Activated naive CD4-positive, alpha-beta T cell treated with anti-CD3 and anti-CD28 coated beads, Interleukin-2, amount 50 U/mL, for 72 hours (primary cell): ENCODE measurements at places on chromosomes 3 and 15. TPM values are rescaled to one million over a fixed set of nuclear protein-coding genes. Genes with fewer than 3 reads are reported as not detected.

C3orf20 gene
- not detected for total RNA-seq

SLC22A14 gene
- not detected for total RNA-seq

NOX5 gene
- 0.23 TPM for total RNA-seq

DNA sequence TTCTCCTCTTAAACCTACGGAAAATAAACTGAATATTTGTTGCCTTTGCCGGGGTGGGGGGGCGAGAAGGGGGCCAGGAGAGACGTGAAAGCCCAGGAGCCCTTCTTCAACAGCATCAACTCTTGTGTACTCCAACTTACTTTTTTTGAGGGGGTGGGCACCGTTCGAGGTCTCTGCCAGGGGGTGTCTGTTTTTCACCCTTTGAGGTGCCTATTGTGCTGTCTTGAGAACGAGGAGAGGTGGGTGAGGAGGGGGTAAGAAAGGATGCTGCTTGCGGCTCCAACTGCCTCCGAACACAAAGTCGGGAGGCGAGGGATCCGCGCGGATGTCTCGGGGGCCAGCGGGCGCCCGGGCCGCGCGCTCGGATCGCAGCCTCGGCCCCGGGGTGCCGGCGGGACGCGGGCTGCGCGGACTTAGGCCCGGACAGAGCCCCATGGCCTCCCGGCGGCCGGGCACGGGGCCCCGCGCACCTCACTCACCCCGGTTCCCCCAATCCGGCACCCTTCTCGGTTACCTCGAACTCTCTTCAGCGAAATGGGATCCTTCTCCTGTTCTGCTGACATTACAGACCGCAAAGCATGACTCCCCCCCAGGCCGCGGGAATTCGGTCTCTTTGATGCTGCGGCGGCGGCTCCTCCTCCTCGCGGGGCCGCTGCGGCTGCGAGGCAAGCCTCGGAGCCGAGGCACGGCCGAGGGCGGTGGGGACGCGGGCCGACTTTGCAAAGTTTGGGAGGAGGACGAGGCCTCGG, 650 bp downstream of the PYGO1 start:
- peak; percentile 13 for DNase-seq

ATP13A4 gene
- total RNA-seq: 4.4 TPM

TSEN2 gene
- total RNA-seq: 14.2 TPM

DNA sequence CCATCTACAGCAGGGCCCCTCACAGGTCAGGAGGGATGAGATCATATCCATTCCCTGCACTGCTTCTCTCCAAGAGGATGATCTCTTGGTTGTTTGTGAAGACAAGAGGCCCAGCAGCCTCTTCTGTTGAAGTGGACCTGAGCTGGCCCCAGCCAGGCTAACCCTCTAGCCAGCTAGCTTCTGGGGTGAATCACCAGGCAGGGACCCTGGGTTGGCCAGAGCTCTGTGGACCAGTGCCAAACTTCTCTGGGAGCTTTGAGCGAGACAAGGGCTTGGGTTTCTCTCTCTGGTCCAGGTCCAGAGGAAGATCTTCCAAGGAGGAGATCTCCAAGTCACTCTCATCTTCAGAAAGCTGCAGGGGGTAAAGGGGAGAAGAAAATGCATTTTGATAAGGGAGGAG, 52.7 kb downstream of the CLDN18 start:
- no peak for DNase-seq

GRCh38 chr3:58833491-58833890, 166.9 kb upstream of the FAM3D start:
- DNase-seq: no peak

FBXW12 gene
- not detected for total RNA-seq

GRCh38 chr15:40029979-40030893, 8.7 kb downstream of the SRP14 start:
- DNase-seq: no peak

SCN11A gene
- total RNA-seq: 0.21 TPM

GRCh38 chr15:60582370-60583036, 103.6 kb upstream of the ICE2 start:
- DNase-seq: no peak

- no peak for DNase-seq
Observed at GRCh38 chr3:131216801-131217200, 164.8 kb upstream of the NUDT16 start.

ZNF860 gene
- total RNA-seq: not detected

OIP5 gene
- 10.5 TPM for total RNA-seq

LRRN1 gene
- total RNA-seq: 0.16 TPM

GPR149 gene
- not detected for total RNA-seq

GRCh38 chr3:141346418-141346817, 21.9 kb upstream of the ZBTB38 start:
- DNase-seq: no peak

SAMMSON gene
- not detected for total RNA-seq

GRCh38 chr15:32838820-32839219, 121.0 kb downstream of the GREM1 start:
- no peak for DNase-seq

- no peak for DNase-seq
Observed at GRCh38 chr3:100311011-100311410, 23.5 kb upstream of the NIT2 start.

- peak; percentile 72 for DNase-seq
Observed at GRCh38 chr3:30768703-30769550, 125.5 kb downstream of the GADL1 start.

- no peak for DNase-seq
Observed at GRCh38 chr3:127803619-127804018, 18.7 kb downstream of the MGLL start.

SAMD7 gene
- not detected for total RNA-seq

GRCh38 chr3:155886915-155887314, 16.5 kb downstream of the GMPS start:
- no peak for DNase-seq

DNA sequence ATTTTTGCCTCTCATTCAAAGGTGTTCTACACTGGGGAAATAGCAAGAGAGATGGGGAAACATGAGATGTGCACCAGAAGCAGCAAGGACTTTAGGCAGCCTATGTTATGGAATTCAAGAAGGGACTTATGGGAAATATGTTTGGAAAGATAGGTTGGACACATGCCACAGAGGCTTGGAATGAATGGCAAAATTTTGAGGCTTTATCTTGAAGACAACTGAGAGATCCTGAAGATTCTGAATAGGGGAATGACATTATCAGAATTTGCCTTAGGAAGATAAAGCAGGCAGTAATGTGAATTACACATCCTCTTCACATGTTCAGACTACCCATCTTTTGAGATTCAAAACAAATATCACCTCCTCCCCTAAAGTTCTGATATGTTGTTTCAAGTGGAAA, 10.0 kb upstream of the MECOM start:
- no peak for DNase-seq

GRCh38 chr3:37256447-37256846, 82.1 kb upstream of the LRRFIP2 start:
- DNase-seq: no peak
